ENCODE measurements at places on chromosomes 16 and 17.

DNA sequence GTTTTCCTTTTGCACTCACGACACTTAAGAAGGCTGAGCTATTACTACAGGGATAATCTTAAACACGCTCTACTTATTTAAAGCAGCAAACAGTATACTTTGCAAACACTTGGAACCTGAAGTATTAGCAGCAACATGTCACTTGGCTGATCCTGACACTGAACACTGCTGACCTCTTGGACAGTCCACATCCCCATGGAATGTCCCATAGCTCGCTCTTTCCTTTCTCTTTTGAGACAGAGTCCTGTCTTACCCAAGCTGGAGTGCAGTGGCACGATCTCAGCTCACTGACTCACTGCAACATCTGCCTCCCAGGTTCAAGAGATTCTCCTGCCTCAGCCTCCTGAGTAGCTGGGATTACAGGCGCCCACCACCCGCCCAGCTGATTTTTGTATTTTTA is 26.4 kb downstream of the SMYD4 start:
- DNase-seq, result no peak

- no peak for DNase-seq
Measured at GRCh38 chr16:89577055-89577759, 1.6 kb downstream of the CPNE7 start.

GRCh38 chr16:88810912-88811768 is 588 bp downstream of the APRT start:
- DNase-seq, result peak; percentile 49

GRCh38 chr17:81701288-81702071 is 1.7 kb upstream of the MRPL12 start:
- DNase-seq, result no peak

GRCh38 chr16:49576173-49576494 is 202.5 kb downstream of the C16orf78 start:
- DNase-seq, result no peak

GRCh38 chr16:48525201-48526057 is 84.6 kb downstream of the N4BP1 start:
- no peak for DNase-seq

DNA sequence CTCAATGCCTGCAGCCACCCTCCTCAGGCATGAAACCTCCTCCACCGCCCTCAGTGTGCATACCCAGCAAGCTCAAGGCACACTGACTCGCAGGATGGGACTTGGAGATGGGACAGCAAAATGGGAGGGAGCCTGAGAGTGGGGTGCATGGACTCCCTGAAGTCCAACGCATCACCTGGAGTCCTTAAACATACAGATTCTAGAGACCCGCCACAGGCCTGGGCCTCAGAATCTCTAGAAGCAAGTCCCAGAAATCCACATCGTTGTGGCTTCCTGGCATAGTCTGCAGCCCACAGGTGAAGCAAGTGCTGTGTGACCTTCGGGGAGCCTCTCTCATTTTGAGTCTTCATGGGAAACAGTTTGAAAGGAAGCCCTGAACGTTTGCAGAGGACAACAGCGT is 3.6 kb upstream of the TBX21 start:
- no peak for DNase-seq

DNA sequence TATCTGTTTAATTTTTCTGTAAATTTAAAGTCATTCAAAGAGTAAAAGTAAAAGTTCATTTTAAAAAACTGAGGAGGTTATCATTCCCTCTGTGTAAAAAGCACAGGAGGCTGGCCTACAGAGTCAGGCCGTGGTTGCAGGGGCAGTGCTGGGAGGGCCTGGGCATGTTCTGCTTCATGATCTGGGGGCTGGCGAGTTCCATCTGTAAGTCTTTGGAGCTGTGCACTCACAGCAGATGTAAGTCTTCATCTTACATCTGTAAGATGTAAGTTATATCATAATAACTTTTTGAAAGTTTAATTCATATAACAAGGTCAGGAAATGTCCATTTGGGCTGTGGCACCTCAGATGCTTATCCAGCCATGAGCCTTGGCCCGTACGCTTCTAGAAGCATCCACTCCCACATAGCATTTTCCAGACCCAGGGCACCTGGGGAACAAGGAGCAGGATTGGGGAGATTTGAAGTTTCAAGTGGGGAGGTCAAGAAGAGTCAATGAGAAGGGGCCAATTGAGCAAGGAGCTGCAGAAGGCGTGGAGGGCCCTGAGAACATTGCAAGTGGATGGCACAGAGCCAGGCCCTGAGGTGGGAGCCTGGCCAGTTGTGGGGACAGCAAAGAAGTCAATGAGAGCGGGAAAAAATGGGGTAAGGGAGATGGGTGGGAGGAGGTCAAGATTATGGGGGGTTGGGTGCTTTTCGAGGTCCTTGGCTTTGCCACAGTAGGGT is 54.1 kb downstream of the TNFRSF13B start:
- no peak for DNase-seq
